ENCODE measurements at places on chromosomes 2 and 18.

GRCh38 chr2:64586883-64587481 is 62.9 kb downstream of the AFTPH start:
- peak; percentile 68 for DNase-seq

DNA sequence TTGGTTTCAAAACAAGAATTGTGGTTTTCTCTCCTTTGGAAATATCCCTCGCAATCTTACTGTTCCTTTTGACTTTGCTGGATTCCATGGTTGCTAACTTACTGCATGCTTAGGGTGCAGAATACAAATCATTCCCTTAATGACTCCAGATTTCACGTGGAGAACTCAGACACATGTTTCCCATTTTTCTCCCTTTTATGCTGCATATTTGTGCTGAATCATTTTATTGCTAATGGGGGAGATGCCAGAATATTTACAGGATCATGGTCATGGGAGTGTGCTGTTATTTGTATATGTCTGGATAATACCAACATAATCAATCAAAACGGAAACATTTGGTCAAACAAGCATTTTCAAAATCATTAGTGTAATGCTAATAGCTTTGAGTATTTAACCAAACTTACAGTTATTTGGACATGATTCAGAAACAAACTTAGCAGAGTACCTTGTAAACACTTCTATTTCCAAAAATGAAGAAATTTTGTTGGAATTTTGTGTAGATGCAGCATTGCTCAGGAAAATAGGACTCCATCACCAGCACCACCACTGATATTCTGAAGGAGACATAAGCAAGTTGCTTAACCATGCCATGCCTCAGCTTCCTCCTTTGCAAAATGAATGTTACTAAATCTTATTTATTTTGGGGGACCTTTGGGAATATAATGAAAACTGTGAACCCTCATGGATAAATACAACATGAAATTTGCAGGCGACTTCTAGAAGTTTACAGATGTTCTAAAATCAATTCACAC is 122.5 kb upstream of the RND3 start:
- no peak for DNase-seq

GRCh38 chr2:72367530-72368225 is 220.0 kb upstream of the CYP26B1 start:
- peak; percentile 73 for DNase-seq

GRCh38 chr2:190910341-190911136 is 29.9 kb downstream of the GLS start:
- DNase-seq = no peak

- no peak for DNase-seq
These were observed 550.4 kb upstream of the CHAC2 start for GRCh38 chr2:53217250-53217649.

DNA sequence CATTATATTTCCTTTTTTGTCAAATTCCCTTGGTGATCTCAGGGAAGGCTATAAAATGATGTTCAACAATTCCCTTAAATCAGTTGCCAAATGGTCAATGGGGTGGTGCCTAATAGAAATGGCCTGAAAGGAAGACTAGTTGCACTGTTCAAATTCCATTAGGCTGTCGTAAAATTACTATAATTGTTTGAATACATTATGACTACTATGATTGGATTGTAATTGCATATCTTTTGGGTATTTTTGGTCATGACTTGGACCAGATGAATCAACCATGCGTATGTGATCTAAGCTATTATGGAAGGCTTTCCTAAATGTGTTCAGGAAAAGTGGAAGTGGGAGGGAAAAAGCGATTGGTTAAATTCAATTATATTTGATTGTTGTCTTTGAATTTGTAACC is 41.3 kb upstream of the KCNE4 start:
- DNase-seq = no peak

DNA sequence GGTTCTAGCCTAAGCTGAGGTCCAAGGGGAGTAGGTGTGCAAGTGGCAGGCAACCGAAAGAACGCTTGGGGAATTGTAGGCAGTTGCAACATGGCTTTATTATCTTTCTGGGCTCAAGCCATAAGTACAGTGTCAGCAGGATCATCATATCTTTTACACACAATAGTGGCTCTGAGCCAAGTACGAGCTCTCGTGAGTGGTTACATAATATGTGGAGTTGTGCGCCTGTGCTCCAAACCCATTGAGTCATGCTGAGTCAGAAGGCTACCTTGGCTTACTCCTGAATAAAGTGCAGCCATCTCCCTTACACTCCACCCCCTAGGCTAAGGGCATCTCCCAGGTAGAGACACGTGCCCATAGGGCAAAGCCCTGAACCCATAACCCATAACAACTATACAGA is 233.9 kb downstream of the SATB2 start:
- DNase-seq = no peak

- no peak for DNase-seq
These were observed 727.4 kb downstream of the DPP10 start for GRCh38 chr2:115169814-115170213.

- no peak for DNase-seq
These were observed 105.0 kb upstream of the LINC00305 start for GRCh38 chr18:64253873-64254272.

DNA sequence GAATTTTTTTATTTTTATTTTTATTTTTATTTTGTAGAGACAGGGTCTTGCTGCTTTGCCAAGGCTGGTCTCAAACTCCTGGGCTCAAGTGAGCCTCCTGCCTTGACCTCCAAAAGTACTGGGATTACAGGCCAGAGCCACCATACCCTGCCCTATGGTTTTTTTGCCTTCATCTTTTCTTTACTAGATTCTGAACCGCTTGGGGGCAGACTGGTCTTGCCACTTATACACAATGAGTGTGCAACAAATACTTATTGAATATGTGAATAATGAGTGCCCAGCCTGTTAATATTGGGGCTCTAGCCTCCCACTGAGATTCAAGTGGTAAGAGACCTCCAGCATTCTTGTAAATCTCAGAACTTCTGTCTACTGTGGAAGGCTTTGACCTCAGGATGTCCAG is 3.9 kb downstream of the NCK2 start:
- DNase-seq = no peak

DNA sequence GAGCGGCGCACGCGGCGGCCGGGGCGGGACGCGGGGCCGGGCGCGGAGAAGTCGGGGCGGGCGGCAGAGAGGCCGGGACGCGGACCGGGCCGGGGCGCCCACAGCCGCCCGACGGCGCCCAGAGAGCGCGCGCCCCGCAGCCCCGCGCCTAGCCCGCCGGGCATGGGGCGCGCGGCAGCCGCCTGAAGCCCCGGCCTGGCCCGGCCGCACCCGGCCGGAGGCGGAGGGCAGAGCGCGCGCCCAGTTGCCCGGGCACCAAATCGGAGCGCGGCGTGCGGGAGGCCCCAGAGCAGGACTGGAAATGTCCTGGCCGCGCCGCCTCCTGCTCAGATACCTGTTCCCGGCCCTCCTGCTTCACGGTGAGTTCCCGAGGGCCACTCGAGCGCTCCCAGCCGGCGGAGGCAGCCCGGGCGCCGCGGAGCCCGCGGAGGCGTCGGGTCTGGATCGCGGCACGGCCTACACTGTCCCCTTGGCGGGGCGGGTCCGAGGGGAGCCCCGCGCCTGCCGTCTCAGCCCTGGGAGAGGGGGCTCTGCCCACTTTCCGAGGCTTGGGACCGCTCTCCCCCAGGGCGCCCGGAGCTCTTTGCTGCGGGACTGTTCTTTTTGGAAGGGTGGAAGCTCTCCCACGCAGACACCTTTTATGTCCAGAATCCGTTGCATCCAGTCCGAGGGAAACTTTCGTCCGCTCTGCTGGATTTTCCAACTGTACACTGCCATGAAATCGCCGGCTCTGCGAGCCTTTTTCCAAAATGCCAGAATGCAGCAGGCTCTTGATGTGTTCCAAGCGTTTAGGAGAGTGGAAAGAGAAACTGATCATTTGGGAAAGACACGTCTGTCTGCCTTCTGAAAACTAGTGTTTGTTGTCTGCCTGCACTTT is 484 bp downstream of the APCDD1 start:
- DNase-seq = peak; percentile 57

DNA sequence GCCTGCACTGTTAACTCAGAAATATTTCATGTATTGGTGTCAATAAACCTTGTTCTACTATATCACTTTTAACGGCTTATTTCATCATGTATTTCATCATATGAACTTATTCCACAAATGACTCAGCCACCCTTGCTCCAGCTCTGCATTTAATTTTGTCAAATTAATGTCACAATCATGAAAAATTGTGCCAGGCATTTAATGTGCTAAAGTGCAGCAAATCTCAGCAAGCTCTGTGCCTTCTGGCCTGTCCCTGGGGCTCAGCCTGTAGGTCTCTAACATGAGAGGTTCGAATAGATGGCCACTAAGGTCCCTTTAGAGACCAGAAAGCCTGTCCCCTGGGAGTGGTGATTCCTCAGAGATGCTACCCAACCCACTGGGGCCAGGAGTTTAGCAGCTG is 28.6 kb downstream of the BOD1L2 start:
- DNase-seq = no peak

DNA sequence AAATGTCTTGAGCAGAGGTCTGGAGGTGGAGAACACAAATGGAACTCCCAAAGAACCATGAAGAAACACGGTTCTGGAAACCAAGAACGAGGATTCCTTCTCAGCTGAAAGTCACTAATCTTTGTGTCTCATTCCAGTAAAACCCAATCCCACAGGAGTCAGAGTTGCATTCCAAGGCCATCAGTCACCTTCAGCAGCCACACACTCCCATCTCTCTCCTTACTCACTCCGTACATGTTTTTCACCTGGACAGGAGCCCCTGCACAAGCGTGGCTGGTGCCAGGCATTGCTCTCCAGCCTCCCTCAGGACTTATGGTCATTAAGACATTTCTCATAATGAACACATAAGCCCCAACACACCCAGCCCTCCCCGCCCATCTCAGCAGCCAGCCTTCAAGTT is 175.4 kb upstream of the SIX2 start:
- no peak for DNase-seq

DNA sequence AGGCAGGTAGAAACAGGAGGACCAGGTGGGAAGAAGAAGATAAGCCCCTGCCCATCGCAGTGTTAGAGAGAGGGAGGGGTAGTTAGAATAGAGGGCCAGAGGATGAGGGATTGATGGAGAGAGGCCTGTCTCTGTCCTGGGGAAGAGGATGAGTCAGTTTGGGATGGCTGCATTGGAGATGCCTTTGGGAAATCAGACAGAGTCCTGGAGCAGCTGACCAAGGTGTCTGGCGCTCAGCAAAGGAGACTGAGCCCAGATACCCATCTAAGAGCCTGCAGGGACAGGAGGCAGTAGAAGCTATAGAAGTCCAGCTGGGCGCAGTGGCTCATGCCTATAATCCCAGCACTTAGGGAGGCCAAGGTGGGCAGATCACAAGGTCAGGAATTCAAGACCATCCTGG is 177.8 kb upstream of the HAAO start:
- DNase-seq = no peak

DNA sequence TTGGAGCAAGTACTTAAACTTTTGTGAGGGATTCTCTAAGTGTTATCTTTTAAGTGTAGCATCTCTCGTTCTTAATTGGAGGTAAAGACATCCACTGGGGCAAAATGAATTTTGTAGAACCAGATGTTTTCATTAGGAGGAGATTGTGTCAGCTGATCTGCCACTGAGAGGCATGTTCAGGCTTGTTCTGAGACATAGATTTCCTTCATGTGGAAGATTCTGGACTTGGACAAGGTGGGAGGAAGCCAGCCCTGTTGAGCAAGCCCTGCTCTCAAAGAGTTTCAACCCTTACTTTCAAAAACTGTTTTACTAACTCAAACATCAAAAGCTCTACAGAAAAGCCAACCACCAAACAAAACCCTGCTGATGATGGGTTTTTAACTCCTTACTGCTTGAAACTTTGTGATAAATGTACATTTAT is 6.5 kb downstream of the MAP4K4 start:
- DNase-seq = peak; percentile 49

GRCh38 chr2:60470340-60470739 is 83.1 kb downstream of the BCL11A start:
- DNase-seq = no peak

GRCh38 chr2:82641598-82642180 is 1817.4 kb downstream of the SUCLG1 start:
- DNase-seq = no peak

- no peak for DNase-seq
These were observed 604.8 kb downstream of the CPS1 start for GRCh38 chr2:211161236-211161635.

DNA sequence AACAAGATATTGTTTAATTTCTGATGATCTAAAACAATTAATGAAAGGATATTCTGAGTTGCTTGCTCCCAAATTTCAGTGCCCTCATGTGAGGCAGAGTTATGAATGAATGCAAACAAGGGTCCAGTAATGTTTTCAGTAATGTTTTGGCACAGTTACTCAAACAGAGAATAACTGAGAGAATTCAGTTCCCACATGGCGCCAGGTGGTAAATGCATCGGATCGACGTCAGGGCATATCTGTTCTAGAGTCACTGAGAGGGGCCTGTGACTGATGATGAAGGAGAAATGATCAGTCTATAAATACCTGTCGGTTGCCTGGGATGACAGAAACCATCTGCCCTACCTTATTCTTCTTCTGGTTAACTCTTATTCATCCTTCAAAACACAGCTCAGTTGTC is 81.4 kb downstream of the KCNS3 start:
- no peak for DNase-seq

GRCh38 chr2:1651121-1652033 is 92.9 kb downstream of the PXDN start:
- DNase-seq = no peak

- no peak for DNase-seq
These were observed 14.6 kb upstream of the ARMC9 start for GRCh38 chr2:231183851-231184250.

DNA sequence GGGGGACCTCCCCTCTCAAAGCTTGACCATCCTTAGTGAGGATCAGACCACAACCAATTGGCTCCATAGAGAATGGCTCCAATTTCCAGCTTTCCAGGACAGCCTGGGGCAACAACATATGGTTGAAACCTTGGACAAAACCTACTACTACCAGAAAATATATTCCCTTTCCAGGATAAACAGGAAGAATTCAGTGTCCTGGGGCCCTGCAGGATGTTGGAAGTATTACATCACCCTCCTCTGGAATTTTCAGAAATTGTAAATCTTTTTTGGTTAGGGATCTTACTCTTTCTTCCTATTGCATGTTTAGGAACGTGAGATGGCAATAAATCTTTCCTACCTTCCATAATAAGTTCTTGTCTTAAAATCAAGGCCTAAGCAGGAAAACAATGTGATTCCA is 158.9 kb upstream of the MEIS1 start:
- DNase-seq = no peak

DNA sequence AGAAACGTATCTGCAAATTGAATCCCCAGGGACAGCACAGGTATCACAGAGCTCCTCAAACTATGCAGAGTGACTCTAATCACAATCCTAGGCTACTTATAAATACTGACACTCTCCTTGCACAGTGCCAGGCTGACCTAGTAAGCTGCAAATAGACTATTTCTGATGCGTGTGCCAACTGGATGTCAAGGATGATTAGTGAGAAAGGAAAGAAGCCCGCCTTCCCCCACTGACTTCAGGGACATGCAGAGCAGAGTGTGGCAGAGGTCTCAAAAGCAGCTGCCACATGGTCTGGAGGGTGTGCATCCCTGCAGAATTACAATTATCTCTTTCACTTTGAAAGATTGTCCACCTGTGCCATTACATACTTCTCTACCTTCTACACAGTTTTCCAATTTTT is 235.6 kb downstream of the CPS1 start:
- DNase-seq = no peak

- no peak for DNase-seq
These were observed 500.7 kb downstream of the METTL4 start for GRCh38 chr18:2070631-2071030.

GRCh38 chr2:159737917-159738296 is 25.6 kb downstream of the MARCHF7 start:
- DNase-seq = no peak

GRCh38 chr2:200471324-200471848 is 38.5 kb downstream of the KCTD18 start:
- DNase-seq = peak; percentile 77

Data from midbrain (tissue), 1 donor.